Cardiac ventricle fibroblast (primary cell): ENCODE measurements at places on chromosomes 3 and 15. TPM values are rescaled to one million over a fixed set of nuclear protein-coding genes. Genes with fewer than 3 reads are reported as not detected.

The CCDC32 gene
- 17.5 and 17.6 TPM in 2 replicates for total RNA-seq

The CYP1A1 gene
- total RNA-seq = not detected in 2 replicates

The FSD2 gene
- total RNA-seq = not detected in 2 replicates

The KLHL18 gene
- 7.3 and 13.3 TPM in 2 replicates for total RNA-seq

The GHSR gene
- not detected in 2 replicates for total RNA-seq

The NPAP1 gene
- not detected in 2 replicates for total RNA-seq

The GREM1 gene
- 0.06 and 0.10 TPM in 2 replicates for total RNA-seq

The CYFIP1 gene
- total RNA-seq = 60.0 and 60.5 TPM in 2 replicates

The LRCH3 gene
- 28.6 and 28.7 TPM in 2 replicates for total RNA-seq

The MUC20 gene
- total RNA-seq = 0.69 and 3.7 TPM in 2 replicates

The NTRK3 gene
- total RNA-seq = 1.6 and 2.0 TPM in 2 replicates

The CKMT1A gene
- total RNA-seq = 0.06 TPM in 1 of 2 replicates, not detected in the other

The TMEM115 gene
- 62.7 and 65.7 TPM in 2 replicates for total RNA-seq

The ATP6V1A gene
- total RNA-seq = 34.2 and 36.9 TPM in 2 replicates

The CHST13 gene
- total RNA-seq = not detected in 2 replicates

The GOLGA8K gene
- total RNA-seq = not detected in 2 replicates

The GPR149 gene
- not detected in 2 replicates for total RNA-seq

The C3orf38 gene
- total RNA-seq = 9.2 and 14.5 TPM in 2 replicates

The DPH3 gene
- 10.9 and 12.8 TPM in 2 replicates for total RNA-seq

The FAM107A gene
- 1.2 TPM in 2 replicates for total RNA-seq

The CHRNB4 gene
- total RNA-seq = not detected in 2 replicates

The UCN2 gene
- total RNA-seq = 0.31 and 0.64 TPM in 2 replicates

The WWTR1 gene
- 76.3 and 94.2 TPM in 2 replicates for total RNA-seq

The KLHL40 gene
- not detected in 2 replicates for total RNA-seq

The CCK gene
- not detected in 2 replicates for total RNA-seq

The TXNRD3 gene
- total RNA-seq = 9.4 and 16.7 TPM in 2 replicates

The TRIM42 gene
- total RNA-seq = not detected in 2 replicates

The PLCH1 gene
- total RNA-seq = not detected in 2 replicates

The PTH1R gene
- 8.4 and 12.4 TPM in 2 replicates for total RNA-seq

The PARP15 gene
- 0.44 TPM in 1 of 2 replicates, not detected in the other for total RNA-seq

The CA12 gene
- total RNA-seq = 106 and 107 TPM in 2 replicates

The RBPMS2 gene
- 0.24 and 0.50 TPM in 2 replicates for total RNA-seq

The FAM81A gene
- 0.12 and 5.4 TPM in 2 replicates for total RNA-seq

The ANKUB1 gene
- total RNA-seq = not detected in 2 replicates

The KNG1 gene
- not detected in 2 replicates for total RNA-seq

The C3orf52 gene
- 0.34 and 0.37 TPM in 2 replicates for total RNA-seq

The ERICH6 gene
- not detected in 2 replicates for total RNA-seq

The PPP1R14D gene
- total RNA-seq = not detected in 2 replicates

The EPHA3 gene
- 7.6 and 9.4 TPM in 2 replicates for total RNA-seq

The GPR87 gene
- total RNA-seq = not detected in 2 replicates

The IMPG2 gene
- total RNA-seq = 0.20 and 0.37 TPM in 2 replicates

The SERPINI2 gene
- total RNA-seq = not detected in 2 replicates
